Right renal cortex interstitium (tissue), 3 donors: ENCODE measurements at places on chromosomes 1 and 21.

GRCh38 chr1:81006502-81006901 is 794.2 kb upstream of the ADGRL2 start:
- no peak for DNase-seq

DNA sequence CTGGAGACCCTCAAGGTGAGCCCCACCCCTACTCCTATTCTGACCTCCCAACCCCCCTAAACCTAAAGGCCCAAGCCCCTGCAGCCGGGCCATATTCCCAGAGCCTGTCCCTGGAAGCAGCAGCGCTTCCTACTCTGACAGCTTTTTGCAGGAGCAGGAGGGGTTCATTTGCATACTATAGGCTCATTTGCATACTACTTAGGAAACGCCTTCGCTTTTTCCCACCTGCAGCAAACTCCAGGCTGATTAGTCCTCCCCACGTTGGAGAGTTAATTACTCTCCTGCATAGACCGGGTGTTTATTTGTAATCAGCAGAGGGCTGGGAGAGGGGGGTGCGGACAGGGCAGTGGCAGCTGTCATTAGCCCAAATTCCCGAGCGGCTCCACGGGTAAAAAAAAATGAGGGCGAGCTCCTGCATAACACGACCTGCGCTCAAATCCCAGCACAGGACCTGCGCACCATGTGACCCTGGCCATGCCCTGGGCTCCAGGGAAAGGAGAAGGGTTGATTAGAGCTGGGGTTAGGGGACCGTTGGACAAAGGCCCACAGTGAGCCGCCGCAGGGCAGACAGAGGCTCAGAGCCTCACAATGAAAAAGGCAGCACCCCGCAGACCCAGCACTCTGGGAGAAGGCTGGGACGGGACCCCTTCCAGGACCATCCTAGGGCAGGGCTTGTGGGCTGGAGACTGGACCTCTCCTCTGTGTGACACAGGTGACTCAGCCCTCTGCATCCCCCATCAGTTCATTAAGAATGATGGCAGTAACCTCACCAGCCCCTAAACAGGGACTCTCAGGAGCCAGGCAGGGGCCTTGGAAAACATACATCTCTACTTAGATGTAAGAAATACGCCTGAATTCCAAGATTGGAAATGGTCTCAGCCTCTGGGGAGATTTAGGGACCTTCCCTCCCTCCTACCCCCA is 9.9 kb upstream of the C1QA start:
- no peak for DNase-seq

GRCh38 chr21:23152130-23152529 is 2153.9 kb downstream of the NCAM2 start:
- no peak for DNase-seq

DNA sequence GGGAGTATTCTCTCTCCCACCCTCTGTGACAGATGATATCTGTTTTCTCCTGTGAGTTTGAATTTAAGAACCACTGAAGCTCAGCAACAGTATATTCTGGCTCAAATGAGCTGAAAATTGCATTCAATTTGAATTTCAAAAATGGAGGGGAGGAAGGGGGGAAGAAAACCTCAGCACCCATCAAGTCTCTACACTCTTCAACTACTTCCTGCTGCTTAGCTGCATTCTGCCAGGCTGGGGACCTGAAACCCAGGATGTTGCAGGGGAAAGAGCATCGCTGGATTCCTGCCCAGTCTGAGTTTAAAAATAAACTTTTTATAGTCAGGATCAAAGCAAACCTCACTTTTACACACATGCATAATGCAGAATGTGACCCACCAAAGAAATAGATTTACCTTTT is 214.3 kb upstream of the ESRRG start:
- DNase-seq = no peak

GRCh38 chr1:93365813-93366212 is 20.1 kb downstream of the DR1 start:
- no peak for DNase-seq
